Activated naive CD8-positive, alpha-beta T cell treated with anti-CD3 and anti-CD28 coated beads for 36 hours (primary cell): ENCODE measurements at places on chromosomes 1 and 21. TPM values are rescaled to one million over a fixed set of nuclear protein-coding genes. Genes with fewer than 3 reads are reported as not detected.

The SYT6 gene
- total RNA-seq, result not detected

The USH2A gene
- total RNA-seq, result not detected

The CFAP107 gene
- total RNA-seq, result not detected

GRCh38 chr1:216849146-216849545 is 125.9 kb upstream of the ESRRG start:
- H3K4me3 ChIP-seq, result no peak overlapping the region
- no peaks in the 10 kb centered on the region for H3K4me1 ChIP-seq
- H3K27ac ChIP-seq, result no peak overlapping the region
- H3K36me3 ChIP-seq, result no peaks in the 10 kb centered on the region
- DNase-seq, result no peak
- no peaks in the 10 kb centered on the region for H3K27me3 ChIP-seq

DNA sequence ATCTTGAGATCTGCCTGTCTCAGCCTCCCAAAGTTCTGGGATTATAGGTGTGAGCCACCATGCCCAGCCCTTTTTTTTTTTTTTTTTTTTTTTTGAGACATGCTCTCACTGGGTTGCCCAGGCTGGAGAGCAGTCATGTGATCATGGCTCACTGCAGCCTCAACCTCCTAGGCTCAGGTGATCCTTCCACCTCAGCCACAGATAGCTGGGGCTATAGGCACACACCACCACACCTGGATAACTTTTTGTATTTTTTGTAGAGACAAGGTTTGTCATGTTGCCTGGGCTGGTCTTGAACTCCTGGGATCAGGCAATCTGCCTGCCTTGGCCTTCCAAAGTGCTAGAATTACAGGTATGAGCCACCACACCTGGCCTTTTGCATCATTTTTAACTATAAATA is 17.7 kb upstream of the PRRC2C start:
- no peaks in the 10 kb centered on the region for H3K36me3 ChIP-seq
- no peak overlapping the region for H3K4me3 ChIP-seq
- no peaks in the 10 kb centered on the region for H3K27me3 ChIP-seq
- H3K4me1 ChIP-seq, result peaks cover 2% of the 10 kb centered on the region
